ENCODE measurements at places on chromosomes 11 and 22. TPM values are rescaled to one million over a fixed set of nuclear protein-coding genes. Genes with fewer than 3 reads are reported as not detected.

The P2RY2 gene
- 11.4 TPM for total RNA-seq

The MUC5AC gene
- 2.3 TPM for total RNA-seq

The FGF19 gene
- 0.03 TPM for total RNA-seq

The INS gene
- not detected for total RNA-seq

The SDHD gene
- total RNA-seq = 68.0 TPM
